ENCODE measurements at places on chromosomes 2 and 18.

DNA sequence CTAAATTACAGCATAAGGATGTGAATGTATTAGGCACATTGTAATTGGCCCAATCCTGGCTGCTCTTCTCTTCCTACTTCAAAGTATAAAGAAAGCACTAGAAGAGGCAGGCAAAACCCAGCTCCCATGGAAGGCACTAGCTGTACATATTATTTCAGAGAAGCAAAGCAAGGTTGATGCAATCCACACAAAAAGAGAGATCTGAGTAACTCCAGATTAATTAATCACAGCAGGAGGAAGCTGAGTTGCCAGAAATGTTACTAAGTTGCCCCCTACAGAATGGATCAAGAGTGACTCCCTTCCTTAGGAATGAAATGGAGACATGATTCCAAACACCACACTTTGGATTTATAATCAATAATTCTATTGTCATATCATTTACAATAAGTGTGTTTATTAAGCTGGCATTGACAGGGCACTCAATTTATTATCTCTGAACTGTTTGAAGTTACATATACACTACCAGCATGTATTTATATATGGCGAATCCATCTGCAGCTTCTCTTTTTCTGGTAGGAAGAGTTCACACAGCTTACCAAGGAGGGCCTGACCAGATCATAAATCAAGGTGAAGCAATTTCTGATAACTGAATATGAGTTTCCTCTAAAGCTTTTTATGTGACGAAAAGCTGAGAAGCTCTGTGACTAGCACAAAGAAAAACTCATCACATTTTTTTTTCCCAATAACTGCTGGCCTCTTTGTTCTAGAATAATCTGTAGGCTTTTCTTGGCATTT is 393.1 kb upstream of the LYPD1 start:
- no peak for DNase-seq

GRCh38 chr2:25672494-25673299 is 680 bp downstream of the DTNB start:
- peak; percentile 78 for DNase-seq

DNA sequence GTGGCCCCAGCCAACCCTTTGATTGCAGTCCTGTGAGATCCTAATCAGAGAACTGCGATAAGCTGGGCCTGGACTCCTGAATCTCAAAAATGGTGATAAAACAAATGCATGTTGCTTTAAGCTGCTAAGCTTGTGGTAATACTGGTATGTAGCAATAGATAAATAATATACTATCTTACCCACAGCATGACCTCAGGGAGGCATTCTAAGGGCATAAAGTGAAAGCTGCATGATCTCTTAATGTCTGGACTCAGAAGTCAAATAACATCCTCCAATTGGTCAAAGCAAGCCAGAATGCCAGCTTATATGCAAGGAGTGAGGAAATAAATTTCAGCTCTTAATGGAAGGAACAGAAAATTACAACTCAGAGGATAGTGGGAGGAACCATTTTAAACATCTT is 246.1 kb downstream of the FSIP2 start:
- no peak for DNase-seq

- no peak for DNase-seq
These were observed 150.2 kb downstream of the NCKAP5 start for GRCh38 chr2:133418021-133418420.

DNA sequence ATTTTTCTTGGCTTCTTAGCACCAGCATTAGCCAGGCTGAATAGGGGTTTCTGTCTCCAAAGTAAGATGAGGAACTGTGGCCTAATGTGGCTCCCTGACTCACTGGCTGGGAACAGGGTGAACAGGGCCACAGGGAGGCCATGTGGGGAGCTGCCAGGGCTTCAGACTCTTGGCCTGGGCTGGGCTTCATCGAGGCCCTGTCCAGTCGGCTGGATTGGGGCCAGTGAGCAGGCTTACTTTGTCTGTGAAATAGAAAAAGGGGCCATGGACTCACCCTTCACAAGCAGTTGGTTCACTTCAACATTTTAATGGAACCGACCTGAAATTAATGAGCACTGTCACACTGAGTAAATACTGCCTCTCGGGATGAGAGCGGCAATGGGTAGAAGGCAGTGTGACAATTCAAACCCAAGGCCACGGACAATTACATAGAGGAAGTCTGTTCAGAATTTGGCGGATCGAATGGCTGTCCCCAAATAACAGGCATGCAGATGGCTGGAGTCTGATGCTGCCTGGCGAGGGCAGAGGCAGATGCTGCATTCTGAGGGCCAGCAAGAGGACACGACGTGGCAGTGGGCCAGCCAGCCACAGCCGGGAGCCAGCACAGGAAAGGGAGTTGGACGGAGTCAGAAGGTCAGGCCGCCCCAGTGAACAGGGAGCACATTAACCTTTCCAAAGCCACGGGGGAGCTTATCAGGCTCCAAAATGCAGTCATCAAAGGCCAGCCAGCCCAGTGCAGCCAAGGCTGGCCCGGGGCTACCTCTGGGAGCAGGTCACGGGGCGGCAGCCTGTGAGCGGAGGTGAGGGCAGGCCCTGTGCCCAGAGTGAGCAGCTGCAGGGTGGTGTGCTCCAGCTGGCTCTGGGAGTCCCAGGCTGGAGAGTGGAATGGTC is 146.6 kb upstream of the REV1 start:
- peak; percentile 49 for DNase-seq

- no peak for DNase-seq
These were observed 108.4 kb upstream of the ODC1 start for GRCh38 chr2:10556271-10557140.

- DNase-seq, result peak; percentile 10
These were observed 336.4 kb downstream of the EIPR1 start for GRCh38 chr2:3041246-3041645.

- DNase-seq, result no peak
These were observed 30.6 kb upstream of the CD8A start for GRCh38 chr2:86821306-86821705.

DNA sequence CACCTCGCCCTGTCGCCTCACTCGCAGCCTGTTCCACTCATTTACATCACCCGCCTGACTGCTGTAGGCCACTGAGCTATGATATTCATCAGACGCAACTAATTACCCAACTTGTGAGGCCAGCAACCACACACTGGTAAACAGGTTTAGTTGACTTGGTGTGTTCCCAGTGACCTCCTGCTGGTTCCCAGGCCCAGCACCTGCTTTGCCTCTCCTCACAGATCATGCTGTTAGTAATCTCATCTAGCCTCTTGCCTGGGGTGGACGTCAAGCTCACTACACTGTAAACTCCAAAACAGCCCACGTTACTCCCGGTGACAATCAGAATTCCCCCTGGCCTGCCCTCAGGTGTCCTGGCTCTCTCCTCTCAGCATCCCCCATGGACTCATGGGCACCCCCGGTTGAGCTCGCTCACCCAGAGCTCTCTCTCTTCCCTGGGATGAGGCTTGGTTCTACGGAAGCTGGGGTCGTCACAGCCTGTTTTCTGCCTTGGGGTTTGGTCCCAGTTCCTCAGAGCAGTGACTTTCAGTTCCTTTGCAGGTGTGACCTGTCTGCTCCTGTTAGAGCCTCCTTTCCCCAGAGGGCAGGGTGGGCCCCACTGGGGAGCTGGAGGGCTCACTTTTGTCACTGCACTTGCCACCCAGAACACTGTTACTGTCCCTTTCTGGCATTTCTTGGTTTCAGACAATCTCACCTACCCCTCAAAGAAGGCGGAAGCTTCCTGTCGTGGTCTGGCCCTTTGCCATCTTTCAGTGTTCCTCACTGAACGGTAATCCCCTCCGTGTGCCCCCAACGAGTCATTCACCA is 40.3 kb downstream of the INPP5D start:
- DNase-seq, result no peak

DNA sequence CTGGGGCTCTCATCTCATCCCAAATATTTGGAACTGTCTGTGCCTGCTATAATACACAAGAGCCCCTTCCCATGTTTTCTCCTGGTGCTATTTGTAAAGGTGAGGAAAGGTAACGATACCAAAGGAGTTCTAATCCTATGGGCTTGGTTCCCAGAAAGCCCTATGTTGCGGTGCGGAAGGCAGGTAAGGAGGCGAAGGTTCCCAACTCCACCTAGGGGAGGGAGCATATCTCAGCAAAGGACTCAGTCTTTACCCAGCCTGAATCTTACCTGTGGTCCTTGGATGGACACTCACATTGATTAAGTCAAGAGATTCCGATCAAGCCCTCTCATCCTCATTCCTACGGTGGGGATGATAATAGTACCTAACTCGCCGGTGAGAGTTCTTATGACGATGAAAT is 140.1 kb downstream of the BCL2 start:
- no peak for DNase-seq

GRCh38 chr2:37893327-37893726 is 31.8 kb upstream of the RMDN2 start:
- DNase-seq, result no peak

- DNase-seq, result no peak
These were observed 4.7 kb upstream of the WNT6 start for GRCh38 chr2:218854860-218855259.

- DNase-seq, result no peak
These were observed 5.0 kb downstream of the MGAT5 start for GRCh38 chr2:134258684-134259388.

DNA sequence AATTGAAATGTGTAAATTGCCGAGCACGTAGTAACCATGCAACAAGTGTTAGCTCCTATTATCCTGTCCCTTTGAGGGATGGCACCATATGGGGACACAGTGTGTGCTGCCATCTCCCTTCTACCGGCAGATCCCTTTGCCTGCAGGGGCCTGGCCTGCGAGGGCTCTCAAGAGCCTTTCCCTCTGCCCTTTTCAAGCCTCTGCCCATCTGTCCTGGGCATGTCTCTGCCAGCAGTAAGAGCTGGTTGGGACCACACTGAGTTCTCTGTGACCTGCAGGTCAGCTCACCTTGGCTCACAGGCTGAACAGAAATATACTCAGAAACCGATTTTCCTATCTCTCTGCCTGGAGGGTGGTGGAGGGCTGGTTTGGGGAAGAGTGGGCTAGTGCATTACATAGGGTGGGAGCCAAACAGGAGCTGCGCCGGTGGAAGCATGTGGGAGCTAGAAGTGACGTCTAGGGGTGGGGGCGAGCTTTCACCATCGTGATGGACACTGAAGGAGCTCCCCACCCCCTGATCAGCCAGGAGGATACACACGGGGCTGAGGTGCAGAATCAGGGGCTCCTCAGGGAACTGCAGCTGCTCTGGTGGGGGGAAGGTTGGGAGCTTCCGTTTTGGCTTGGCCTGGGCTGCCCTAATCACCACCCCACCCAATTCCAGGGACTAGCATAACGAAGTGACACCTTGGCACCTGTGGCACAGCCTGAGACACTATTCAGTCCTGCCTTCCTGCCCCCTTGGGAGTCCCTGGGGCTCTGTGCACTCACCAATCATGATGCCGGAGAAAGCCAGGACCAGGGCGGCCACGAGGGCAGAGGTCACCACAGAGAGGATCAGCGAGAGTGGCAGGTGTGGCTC is 109.7 kb downstream of the CLIP4 start:
- DNase-seq, result no peak

DNA sequence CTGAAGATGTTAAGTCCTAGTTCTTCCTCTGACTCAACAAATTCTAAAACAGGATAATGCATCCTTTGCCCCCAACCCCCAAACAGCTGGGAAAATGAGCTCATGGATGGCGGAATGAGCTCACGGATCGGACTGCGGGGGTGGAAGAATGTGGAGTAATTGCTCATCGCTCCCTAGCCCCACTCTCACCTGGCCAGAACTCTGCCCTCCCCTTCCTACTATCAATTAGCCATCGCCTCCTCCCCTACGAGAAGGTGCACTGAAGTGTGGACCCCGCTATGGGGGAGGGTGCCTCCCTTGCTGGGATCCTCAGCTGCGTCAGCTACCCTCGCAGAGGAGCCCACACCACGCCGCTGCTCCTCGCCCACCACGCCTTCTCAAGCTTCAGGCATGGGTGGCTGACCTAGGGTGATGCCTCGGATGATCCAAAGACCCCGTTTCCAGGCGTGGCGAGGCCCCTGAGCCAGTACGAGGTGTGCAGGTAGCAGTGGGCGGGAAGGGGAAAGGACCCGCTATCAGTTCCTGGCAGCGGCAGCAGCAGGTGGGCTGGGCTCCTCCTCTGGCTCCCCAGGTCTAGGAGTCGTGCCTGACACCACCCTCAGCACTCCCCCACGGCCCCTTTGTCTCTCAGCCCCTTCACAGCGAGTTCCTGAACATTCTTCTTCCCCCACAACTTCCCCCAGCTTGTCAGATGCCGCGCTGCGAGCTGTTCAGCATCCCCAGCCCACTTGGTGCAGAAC is 82.1 kb upstream of the POMC start:
- peak; percentile 36 for DNase-seq

DNA sequence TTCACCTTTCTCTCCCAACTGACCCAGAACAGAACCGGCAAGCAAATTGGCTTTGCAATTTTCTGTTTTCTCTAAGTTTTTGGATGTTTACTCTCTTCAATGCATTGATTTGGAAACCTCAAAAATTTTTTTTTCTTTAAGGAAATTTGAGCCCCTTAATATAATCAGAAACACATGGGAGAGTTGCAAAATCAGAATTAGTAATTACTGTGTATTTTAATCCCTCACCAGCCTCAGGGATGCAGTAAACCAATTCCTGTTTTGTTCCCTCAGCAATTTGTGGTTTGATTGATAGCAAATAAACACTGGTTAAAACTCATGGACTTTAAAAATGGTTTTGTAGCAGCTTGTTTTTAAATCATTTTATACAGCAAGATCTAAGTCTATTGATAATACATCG is 281.5 kb downstream of the NEDD4L start:
- DNase-seq, result no peak

DNA sequence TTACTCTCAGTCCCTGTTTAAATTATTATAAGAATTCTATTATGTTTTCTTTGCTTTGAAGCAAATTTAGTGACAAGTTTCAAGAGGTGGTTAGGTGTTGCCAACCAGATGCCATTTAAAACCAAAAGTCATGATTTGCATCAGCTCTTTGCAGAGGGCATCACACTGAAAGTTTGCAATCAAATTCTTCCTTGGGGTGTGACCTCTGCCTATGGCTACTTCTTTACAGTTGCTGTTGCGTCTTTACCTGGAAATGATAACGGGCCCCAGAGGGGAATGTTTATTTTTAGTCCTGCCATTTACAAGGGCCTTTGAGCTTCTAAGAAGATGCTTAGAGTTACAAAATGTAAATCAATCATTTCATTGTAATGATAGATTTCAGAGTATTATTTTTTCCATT is 561.0 kb downstream of the ARHGAP15 start:
- no peak for DNase-seq

DNA sequence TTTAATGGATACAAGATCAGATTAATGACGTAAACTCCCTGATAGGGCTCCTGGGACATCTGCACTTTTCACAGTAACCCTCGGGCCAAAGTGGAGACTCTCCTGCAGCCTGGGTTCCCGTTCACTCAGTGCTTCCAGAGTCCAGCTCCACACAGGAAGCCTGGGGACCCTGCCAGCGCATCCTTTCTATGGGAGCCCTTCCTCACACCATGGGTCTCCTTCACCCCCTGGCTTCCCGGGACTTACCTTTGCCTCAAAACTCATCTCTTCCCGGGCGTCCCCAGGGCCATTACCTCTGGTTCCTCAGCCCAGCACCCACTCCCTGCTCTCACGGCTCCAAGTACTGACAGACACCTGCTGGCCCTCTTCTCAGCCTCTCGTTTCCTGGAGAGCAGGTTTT is 40.7 kb upstream of the KLF11 start:
- DNase-seq, result no peak

GRCh38 chr2:50556934-50557575 is 474.9 kb downstream of the NRXN1 start:
- no peak for DNase-seq

Measured in brain (organoid and tissue), 16 donors.